Activated T-helper 1 cell treated with anti-CD3 and anti-CD28 coated beads, Interleukin-2, amount 50 U/mL, for 16 hours (primary cell): ENCODE measurements at places on chromosomes 1 and 21.

- DNase-seq, result no peak
Observed at GRCh38 chr1:47208374-47208850, 18.6 kb upstream of the PDZK1IP1 start.

GRCh38 chr1:225532240-225532944 lies 104.6 kb upstream of the LBR start:
- DNase-seq, result no peak

GRCh38 chr1:116806671-116807070 lies 52.4 kb downstream of the CD2 start:
- no peak for DNase-seq

- no peak for DNase-seq
Observed at GRCh38 chr1:24621121-24621520, 22.0 kb upstream of the SRRM1 start.

GRCh38 chr1:225995919-225996864 lies 3.0 kb downstream of the SDE2 start:
- DNase-seq, result no peak

DNA sequence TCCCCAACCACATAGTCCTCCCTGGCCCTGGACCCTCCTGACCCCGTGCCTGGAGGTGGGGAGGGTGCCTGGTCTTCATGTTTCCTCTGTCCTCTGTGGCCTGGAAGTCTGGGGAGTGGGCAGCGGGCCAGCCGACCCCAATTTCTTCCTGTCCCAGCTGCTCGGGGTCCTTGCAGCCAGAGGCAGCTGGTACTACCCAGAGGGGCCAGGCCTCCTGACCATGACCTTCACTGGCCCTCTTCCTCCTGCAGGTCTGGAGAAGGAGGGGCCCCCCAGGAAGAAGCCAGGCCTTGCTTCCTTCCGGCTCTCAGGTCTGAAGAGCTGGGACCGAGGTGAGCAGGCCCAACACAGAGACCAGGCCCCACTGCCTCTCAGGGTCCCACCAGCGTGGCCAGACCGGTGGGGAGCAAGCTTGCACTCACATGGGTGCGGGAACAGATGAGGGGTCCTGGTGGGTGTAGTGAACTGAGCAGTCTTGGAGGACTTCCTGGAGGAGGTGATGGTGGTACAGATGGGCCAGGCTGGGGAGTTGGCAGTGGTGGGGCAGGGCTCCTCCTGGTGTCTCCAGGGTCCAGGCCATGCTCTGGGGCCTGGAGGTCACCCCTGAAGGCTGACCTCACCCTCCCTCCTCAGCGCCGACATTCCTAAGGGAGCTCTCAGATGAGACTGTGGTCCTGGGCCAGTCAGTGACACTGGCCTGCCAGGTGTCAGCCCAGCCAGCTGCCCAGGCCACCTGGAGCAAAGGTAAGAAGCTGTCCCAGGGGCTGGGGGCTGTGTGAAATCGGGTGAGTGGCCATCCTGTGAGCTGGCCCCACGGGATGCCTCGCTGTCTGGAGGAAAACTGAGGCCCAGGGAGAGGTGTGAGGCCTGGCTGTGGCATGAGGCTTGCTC lies 32.7 kb downstream of the TRIM11 start:
- no peak for DNase-seq

DNA sequence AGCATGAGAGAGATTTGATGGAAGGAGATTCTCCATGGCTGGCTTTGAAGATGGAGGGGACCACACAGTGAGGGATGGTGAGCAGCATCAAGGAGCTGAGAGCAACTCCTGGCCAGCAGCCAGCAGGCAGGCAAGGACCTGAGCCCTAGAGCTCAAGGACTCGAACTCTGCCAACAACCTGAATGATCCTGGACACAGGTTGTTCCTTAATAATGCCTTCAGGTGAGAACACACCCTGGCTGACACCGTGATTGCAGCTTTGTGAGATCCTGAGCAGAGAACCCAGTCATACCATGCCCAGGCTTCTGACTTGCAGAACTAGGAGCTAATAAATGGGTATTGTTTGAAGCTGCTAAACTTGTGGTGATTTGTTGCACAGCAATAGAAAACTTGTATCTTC lies 183.1 kb downstream of the LMX1A start:
- DNase-seq, result no peak

- no peak for DNase-seq
Observed at GRCh38 chr1:78237364-78237916, 191.7 kb downstream of the GIPC2 start.

- DNase-seq, result no peak
Observed at GRCh38 chr1:65258106-65258505, 51.2 kb upstream of the DNAJC6 start.

GRCh38 chr1:39825432-39825941 lies 36.8 kb upstream of the BMP8B start:
- no peak for DNase-seq
